ENCODE measurements at places on chromosomes 6 and 20. TPM values are rescaled to one million over a fixed set of nuclear protein-coding genes. Genes with fewer than 3 reads are reported as not detected.

The SNAP91 gene
- total RNA-seq, result not detected

DNA sequence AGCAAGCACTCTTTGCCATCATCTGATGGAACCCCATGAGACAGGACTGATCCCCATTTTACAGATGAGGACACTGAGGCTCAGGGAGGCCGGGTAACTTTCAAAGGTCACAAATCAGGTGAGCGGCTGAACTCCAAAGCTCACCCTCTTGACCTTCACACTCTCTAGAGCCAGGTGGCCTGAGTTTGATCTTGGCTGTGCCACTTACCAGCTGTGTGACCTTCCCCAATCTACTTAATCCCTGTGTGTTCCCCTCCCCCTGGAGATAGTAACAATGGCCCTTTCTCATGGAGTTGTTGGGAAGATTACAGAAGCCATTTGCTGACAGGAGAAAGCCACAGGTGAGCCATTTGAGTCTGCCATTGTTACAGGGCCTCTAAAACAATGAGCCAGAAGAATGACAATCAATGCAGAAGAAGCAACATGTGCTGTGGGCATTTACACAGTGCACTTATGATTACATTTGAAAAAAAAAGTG is 34.5 kb downstream of the BMP7 start:
- no peaks in the 10 kb centered on the region for H3K4me1 ChIP-seq
- H3K36me3 ChIP-seq, result no peaks in the 10 kb centered on the region
- peaks cover 9% of the 10 kb centered on the region for H3K27me3 ChIP-seq
- no peak overlapping the region for H3K27ac ChIP-seq
- no peak for DNase-seq

DNA sequence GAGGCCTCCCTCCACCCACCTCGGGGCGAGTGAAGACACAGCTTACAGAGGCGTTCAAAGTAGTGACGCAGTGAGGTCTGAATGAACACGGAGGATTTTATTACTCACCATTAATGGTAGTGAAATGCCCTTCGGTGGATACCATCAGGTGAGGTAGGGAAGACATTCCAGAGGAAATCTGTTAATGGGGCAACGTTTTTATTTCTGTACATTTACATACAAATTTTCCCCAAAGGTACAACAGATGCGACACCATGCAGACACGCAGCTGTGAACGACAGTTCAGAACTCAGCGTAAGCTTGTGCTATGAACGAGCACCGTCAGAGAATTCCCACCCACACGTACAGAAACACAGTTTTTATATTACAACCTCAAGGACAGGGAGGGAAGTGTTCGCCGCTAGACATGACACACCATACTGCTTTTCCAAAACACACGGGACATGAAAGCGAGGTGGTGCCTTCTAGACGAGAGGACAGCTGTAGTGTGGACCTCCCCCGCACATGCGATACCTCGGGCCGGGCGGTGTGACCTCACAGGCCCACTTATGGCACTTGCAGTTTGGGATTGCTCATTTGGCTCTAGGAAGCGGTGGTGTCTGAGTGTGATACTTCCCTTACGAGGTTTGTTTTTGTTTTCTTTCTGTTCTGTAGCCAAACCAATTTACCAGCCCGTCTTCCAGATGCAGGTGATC is 10.7 kb downstream of the PSMG4 start:
- no peaks in the 10 kb centered on the region for H3K27me3 ChIP-seq
- no peak for DNase-seq
- no peak overlapping the region for H3K27ac ChIP-seq
- H3K4me1 ChIP-seq, result no peaks in the 10 kb centered on the region
- H3K4me3 ChIP-seq, result no peak overlapping the region
- peaks cover 58% of the 10 kb centered on the region for H3K36me3 ChIP-seq

The WFDC9 gene
- total RNA-seq, result not detected

GRCh38 chr20:21670981-21671380 is 34.5 kb upstream of the PAX1 start:
- no peak overlapping the region for H3K4me3 ChIP-seq
- no peak for DNase-seq
- H3K27ac ChIP-seq, result no peak overlapping the region
- H3K4me1 ChIP-seq, result no peaks in the 10 kb centered on the region
- H3K36me3 ChIP-seq, result no peaks in the 10 kb centered on the region

DNA sequence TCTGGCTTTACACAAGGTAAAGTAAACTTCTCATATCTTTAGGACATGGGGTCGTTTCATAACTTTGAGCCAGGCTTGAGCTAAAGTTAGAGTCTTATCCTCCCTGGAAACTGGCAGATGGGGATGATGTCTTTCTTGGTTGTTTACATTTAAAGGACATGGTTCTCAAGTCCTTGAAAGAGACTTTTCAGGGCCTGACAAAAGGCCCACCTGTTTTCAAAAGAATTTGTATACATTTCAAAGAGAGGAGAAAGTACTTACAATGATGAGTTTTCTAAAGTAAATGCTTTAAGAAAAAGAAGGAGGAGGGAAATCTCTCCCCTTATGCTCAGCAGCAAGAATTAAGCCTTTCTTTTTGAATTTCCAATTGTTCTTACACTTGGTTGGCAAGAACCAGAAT is 45.7 kb upstream of the TINAG start:
- no peaks in the 10 kb centered on the region for H3K4me1 ChIP-seq
- DNase-seq, result no peak
- no peaks in the 10 kb centered on the region for H3K36me3 ChIP-seq
- H3K27me3 ChIP-seq, result no peaks in the 10 kb centered on the region
- H3K4me3 ChIP-seq, result no peak overlapping the region
